ENCODE measurements at places on chromosomes 2 and 18.

- no peak for DNase-seq
These were observed 164.0 kb upstream of the SIX3 start for GRCh38 chr2:44777537-44777936.

DNA sequence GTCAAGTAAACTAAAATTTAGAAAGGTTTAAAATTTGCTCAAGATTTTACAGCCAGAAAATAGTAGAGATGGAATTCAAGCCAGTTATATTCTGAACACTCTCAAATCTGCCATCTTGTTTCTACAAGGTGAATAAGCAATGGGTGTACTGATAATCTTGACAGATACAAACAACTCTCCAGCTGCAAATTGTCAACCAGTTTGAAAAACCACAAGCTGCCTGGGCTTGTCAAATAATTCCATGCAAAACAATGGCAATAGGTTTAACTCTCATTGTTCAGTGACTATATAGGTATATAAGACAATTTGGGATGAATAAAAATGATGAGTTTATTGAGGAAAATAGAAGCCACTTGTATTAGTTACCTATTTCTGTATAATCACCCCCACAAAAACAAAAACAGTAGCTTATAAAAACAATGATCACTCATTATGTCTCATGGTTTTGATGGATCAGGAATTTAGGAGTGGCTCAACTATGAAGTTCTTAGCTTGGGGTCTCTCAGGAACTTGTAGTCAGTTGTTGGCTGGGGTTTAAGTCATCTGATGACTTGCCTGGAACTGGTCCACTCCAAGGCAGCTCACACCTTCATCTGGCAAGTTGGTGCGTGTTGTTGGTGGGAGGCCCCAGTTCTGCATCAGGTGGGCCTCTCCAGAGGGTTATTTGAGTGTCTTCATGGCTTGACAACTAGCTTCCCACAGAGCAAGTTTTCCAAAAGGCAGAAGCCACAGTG, 12.6 kb upstream of the EVA1A start:
- no peak for DNase-seq

DNA sequence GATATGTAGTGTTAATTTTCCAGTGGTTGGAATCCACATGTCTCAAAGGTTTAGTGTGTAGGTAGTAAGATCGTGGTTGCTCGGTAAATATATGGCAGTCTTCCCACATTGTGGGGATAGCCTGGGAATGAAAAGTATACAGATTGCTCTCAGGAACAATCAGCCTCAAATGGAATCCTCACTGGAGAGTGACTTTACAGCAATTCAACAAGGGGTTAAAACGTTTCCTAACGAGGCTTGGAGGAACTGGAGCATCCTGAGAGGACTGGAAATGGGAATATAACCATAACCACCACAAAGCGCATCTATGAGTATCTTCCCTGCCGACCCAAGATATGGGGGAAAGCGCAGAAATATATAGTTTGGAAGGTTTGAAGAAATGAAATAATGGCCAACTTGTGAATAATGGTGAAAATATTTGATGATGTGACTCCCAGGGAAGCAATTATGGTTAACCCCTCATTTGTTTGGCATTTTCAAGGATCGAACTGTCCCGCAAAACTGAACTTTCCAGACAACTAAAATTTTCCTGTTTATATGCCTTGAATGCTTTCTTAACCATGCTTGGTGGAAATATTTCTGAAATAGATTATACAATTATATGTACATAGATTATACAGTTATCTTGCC, 100.7 kb upstream of the FOSL2 start:
- no peak for DNase-seq

DNA sequence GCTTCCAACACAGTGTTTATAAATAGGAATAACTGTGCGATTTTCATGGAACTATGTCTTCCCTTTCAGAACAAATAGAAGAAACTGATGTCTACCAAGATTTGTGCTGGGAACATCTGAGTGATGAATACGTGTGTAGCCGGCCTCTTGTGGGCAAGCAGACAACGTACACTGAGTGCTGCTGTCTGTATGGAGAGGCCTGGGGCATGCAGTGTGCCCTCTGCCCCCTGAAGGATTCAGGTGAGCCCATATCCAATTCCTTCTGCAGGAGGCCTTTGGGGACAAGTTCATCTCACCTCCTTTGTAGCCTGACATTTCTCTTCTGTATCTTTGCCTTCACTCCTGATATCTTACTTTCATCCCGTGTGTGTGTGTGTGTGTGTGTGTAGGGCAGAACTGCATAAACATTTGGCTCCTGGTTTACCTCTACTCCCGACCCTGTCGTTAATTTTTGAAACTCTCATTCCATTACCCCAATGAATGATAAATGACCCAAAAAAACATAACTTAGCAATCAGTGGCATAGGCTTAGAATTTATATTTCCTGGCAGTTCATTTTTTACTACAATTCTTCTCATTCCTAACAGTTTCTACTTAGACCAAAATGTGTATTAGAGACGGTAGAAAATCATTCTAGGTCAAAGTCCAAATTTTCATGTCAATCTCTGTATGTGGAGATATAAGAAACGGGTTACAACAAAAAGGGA, 111.0 kb upstream of the RASGRP3 start:
- DNase-seq: no peak

- no peak for DNase-seq
These were observed 66.3 kb upstream of the GATA6 start for GRCh38 chr18:22102953-22103646.

DNA sequence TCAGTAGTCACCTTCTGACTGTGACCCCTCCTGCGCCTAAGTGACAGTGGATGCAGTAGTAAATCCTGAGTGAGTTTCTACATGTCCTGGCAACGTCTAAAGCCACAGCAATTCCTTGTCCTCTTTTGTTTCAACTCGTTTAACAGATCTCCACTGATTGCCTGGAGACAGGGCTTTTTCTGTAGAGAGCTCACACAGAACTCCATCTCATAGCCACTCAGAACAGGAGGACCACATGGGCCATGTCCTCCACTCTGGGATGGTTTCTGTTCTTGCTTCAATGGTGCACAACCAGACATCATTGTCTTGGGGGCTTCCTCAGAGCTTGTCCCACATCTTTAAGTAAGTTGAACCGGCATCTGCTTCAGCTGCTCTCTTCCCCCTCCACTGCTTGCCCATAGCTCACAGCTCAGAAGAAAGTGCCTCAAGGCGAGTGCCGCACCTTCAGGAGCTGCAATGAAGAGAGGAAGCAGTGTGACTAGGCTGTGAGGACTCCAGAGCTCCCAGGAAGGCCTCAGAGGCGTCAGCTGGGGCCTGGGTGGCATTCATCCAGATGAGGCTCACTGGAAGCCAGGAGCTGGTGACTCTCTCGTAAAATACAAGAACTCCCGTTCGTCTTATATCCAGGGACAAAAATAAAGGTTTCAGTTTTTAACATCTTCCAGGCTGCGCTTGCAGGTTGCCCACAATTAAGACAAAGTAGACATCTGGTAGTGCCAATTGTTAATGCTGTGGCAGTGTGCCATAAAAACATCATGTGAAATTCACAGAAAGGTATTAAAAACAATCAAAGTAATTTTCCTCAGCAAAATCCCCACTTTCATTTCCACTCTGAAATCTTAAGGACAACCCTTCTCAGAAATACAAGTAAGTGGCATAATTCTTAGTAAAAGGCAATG, 37.3 kb downstream of the ST3GAL5 start:
- DNase-seq: no peak

DNA sequence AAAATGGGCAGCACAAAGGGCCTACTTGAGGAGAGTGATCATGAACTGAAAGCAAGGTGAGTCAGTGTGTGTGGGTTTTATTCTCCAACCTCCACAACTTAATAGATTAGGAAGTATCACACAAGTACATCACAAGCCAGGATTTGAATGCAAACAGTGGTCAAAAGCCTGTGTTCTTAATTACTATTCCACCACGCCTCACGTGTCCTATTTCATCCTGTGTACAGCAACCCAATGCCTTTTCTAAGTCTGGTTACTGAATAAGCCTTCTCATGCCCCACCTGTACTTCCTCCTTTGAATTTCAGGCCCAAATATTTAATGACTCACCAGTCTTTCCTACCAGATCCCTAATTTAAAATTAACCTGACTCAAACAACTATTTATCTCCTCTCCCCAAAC, 755.7 kb upstream of the SLC8A1 start:
- no peak for DNase-seq

DNA sequence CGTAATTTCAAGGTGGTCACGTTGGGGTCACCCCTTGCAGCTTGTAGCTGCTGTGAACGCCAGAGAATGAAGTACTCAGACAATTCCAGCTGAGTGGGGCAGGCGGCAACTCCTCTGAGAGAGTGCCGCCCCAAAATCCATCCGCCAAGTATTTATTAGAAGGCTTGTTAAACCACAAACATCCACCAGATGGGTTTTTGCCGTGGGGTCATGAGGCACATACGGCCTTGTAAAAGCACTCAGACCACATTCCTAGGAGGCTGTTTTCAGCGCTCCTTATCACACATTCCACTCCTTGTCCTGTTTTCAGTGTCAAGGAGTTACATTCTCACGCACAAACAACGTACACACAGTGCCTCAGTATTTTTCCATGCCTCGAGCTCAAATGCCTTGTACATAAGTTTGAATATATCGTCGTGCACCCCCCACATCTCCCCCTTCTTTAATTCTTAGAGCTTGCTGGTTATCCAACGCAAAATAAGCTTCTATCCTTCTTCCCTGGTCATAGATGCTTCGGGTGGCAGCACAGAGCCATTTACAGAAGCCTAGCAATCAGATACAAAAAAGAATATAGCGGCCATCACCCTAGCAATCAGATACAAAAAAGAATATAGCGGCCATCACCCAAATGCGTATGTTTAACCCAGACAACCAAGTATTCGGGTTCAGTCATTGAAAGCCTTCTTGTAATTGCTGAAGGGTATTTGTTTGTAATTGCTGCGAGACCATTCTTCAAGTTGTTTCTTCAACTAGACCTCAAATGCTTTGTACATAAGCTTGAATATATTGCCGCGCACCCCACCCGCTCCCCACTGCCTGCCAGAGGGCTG, 7.3 kb downstream of the ALPP start:
- DNase-seq: no peak

GRCh38 chr2:43298500-43298899, 72.1 kb upstream of the ZFP36L2 start:
- no peak for DNase-seq

GRCh38 chr2:222655787-222656525, at the start of gene FARSB:
FARSB (minus strand) TSS chr2:222656092; CDS start chr2:222656073, 19 bp downstream.
- peak; percentile 87 for DNase-seq

Measured in stimulated activated CD4-positive, alpha-beta T cell treated with anti-CD3 and anti-CD28 coated beads, Interleukin-12 subunit alpha, Interleukin-12 subunit beta, amount 100 ng/mL, for 48 hours (primary cell).